ENCODE measurements at places on chromosomes 11 and 22.

- no peak for DNase-seq
Measured at GRCh38 chr11:303363-303762, 4.0 kb upstream of the IFITM5 start.

DNA sequence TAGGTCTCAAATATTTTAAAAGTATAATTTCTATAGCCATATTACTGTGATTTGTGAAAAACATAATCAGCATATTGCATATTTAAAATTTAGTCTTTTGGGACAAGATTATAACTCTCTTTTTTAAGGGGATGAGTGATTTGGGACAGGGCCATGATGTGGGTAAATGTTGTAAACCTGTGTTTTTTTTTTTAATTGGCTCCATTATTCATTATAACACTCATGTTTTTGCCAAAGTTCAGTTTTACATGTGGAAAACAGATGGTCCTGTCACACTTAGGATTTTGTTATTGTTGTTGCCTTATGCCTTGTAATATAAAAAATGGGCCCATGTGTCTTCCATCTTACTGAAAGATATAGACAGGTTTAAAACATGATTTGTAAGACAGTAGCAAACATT is 1413.5 kb upstream of the RAG2 start:
- DNase-seq: no peak

GRCh38 chr11:117219995-117220394 is 11.9 kb downstream of the PCSK7 start:
- DNase-seq: no peak

GRCh38 chr22:38317995-38318715 is 922 bp upstream of the CSNK1E start:
- peak; percentile 91 for DNase-seq

DNA sequence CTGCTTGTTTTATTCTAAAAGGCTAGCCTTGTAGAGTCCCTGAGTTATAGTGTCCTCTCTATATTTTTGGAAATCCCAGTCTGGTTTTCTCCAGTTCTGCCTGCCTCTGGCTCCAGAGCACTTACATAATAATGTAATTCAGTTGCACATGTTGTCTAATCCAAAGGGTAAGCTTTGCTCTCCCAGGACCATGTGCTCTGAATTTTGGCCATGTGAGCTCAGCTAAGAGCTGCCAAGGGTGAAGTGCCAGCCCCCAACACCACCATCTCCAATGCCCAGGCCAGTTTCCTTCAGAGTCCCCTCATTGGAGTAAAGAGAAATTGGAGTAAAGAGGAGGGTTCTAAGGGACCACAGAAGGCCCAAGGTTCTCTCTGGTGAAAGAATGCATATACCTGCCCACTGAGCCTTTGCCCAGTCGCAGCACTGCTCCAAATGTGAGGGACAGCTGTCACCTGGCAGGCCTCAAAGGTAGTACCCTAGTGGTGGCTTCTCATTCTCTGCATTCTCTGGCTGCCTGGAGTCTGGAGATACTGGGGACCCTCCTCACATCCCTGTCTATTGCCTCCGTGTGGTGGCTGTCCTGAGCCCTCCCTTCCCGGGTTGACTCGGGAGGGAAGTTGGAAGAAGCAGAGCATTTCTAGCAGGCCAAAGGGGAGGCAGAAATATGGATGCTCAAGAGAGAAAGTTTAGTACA is 4.9 kb downstream of the CRY2 start:
- DNase-seq: no peak

DNA sequence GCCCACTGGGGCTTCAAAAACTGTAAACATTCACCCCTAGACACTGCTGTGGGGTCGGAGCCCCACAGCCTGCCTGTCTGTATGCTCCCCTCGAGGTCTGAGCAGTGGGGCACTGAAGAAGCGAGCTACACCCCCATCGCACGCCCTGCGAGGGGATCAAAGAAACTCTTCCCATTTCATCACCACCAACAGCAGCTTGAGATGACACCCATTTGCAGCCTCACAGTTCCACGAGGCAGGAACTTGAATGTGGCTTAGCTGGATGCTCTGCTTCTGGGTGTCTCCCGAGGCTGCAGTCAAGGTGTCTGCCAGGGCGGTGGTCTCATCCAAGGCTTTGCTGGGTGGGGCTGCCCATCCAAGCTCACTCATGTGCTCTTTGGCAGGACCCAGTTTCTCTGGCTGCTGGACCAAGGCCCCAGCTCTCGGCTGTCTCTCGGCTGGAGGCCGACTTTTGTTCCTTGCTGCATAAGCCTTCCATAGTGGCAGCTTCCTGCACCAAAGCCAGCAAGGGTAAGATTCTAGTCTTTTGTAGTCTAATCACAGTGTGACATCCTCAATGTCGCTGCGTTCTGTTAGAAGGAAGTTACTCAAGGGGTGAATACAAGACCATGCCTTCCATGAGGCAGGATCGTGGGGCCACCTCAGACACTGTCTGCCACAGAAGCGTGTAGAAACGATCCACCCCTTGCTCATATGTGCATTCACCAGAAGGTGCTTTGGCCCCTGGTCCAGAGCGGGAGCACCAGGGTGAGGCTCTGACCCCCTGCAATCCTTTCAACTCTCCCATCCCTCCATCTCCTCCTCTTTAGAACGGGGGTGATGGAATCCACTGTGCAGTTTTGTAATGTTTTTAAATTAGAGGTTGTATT is 46.2 kb upstream of the SEPTIN5 start:
- no peak for DNase-seq

DNA sequence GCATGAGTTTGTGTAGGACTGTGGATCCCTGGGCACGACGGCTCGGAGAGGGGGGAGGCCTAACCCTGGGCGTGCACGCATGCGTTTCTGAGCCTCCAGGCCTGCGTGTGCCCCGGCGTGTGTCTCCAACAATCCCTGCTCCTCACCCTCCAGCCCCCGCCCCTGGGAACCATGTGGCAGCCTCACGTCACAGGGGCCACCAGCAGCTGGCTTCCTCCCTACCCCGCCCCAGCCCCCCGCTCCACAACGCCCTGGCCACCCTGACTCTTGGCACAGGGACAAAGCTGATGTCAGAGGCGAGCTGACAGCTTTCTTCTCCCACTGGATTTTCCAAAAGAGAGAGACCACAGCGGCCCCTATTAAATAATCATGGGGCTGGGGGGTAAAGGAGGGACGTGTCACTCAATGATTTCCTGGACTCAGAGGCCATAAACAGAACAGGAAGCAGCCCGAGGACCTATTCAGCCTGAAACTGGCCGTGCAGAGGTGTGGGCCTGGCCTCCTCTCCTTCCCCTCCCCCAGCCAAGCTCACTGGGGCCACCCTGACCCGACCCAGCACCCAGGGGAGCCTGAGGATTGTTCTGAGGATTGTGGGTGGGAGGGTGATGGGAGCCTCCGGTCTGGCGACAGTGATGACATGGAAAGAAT is 6.8 kb upstream of the LIF start:
- DNase-seq: no peak

GRCh38 chr22:50289942-50290630 is 17.4 kb downstream of the PLXNB2 start:
- no peak for DNase-seq

DNA sequence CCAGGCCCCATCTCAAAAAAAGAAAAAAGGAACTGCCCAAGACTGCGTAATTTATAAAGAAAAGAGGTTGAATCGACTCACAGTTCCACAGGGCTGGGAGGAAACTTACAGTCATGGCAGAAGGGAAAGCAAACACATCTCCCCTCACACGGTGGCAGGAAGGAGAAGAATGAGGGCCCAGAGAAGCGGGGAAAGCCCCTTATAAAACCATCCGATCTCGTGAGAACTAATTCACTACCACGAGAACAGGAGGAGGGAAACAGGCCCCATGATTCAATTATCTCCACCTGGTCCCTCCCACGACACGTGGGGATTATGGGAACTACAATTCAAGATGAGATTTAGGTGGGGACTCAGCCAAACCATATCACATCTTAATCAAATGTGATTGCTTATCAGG is 82.2 kb downstream of the BUD13 start:
- DNase-seq: no peak

- DNase-seq: peak; percentile 88
Measured at GRCh38 chr11:130314184-130314749, 450 bp downstream of the ZBTB44 start.

- DNase-seq: no peak
Measured at GRCh38 chr22:36267896-36268485, 15.1 kb downstream of the APOL1 start.

GRCh38 chr11:68996376-68997123 is 15.8 kb upstream of the MRGPRD start:
- no peak for DNase-seq

Measured in GM03348 (cell line).